ENCODE measurements at places on chromosomes 7 and 10.

DNA sequence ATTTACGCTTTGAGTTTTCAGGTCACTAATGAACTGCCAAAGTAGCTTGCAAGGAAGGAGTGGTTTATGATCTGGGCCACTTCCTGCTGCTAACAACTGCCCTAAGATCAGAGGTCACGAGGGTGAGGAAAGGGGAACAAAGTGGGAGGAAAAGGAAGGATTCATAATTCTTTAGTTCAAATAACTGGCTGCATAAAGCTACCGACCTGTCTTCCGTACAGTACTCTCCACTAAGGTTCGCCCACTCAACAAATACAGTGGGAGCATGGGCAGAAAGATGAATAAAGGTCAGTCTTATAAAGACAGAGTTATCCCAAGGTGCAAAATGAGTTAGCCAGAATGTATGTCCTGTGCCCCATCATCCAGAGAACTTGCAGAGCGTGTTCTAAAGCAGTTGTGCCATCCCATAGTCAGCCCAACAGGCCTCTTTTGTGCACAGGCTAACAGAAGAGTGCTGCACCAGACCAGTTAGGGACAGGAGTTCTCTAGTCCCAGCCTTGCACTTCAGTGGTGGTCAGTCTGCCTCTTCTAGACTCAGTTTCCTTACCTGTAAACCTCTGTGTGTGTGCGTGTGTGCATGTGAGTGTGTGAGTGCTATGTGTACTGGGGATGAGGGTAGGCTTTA, 65.9 kb downstream of the CREB3L2 start:
- no peak for DNase-seq

- no peak for DNase-seq
Observed at GRCh38 chr10:101693651-101693977, 1.4 kb downstream of the FBXW4 start.

DNA sequence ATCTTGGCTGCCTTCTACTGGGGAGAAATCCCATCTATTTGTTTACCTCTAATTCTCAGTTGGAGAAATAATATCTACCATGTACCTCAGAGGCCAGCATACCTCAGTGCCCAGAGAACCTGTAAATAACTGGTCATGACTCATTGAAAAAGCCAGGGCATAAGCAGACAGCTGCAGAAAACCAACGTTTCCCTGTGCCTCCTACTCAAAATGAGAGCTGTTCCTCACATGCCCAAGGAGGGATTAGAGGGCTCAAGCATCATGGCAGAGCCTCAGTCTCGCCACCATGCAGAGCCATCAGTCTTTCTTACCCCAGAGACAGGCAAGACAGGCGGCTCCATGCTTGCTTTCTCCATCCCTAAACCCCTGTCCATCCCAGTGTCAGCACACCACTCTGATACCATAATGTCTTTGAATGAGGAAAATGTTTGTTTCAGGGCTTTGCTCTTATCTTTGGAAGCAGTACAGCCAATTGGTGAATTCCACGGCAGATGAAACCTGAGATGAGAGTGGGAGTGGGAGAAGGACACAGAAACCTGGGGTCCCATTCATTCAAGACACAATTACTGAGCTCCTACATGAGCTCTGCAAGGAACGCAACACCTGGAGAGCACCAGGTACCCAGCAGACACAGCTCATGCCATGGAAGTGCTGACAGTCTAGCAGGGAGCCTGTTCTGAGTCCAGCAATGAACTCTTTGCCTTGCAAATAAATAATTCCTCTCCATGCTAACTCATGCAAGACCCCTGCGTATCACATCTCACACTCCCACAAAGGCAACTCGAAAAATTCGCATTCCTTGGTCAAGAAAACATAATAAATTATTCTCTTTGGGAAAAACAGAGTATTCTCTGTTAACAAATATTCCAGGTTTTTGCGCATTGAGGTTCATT, 21.1 kb downstream of the PON1 start:
- no peak for DNase-seq

GRCh38 chr10:97494151-97494550, 4.1 kb downstream of the MMS19 start:
- no peak for DNase-seq

DNA sequence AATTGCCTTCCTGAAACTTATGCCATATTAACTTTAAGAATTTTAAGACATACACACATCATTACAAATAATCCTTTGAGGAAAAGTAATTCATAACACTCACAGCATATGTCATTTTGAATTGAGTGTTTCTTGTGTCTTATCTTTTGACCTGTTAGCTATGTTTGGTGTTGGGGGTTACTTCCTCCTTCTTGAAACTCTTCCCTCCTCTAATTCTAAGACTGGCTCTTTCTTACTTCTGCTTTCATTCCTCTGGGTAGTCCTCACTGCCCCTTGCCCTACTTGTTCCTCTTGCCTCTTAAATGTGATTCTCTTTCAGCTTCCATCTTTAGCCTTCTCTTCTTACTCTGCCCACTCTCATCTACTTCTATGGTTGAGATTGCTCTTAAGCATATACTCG, 28.3 kb upstream of the PIP4K2A start:
- no peak for DNase-seq

DNA sequence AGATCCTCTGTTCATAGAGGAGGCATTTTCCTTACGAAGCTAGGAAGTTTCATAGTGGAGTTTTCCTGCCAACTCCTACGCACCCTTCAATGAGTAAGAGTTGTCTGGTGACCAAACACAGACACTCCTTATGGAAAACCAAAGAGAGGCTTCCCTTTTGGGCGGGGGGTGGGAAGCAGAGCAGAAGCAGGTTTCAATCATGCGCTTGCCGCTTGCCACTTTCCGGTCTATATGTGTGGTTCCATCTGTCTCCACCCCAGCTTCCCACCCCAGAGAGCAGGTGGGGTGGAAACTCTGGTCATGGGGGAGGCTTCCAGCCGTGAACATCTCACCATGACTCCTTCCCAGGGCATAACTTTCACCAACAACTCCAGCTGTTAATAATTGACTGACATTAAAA, 68.8 kb upstream of the GRB10 start:
- DNase-seq: no peak

GRCh38 chr7:44052771-44053365, 8.4 kb downstream of the DBNL start:
- DNase-seq: no peak

GRCh38 chr7:155529346-155529745, 17.0 kb downstream of the CNPY1 start:
- no peak for DNase-seq

GRCh38 chr10:5684971-5685763, 529 bp downstream of the TASOR2 start:
- DNase-seq: no peak

GRCh38 chr7:130673066-130673465, 4.5 kb upstream of the COPG2 start:
- no peak for DNase-seq

- DNase-seq: peak; percentile 59
Observed at GRCh38 chr10:48638739-48639527, 34.1 kb upstream of the ARHGAP22 start.

All from osteocyte (in vitro differentiated cells).